ENCODE measurements at places on chromosomes 16 and 17. TPM values are rescaled to one million over a fixed set of nuclear protein-coding genes. Genes with fewer than 3 reads are reported as not detected.
A peak's percentile ranks its signal among the peaks of the same experiment; 100 is the strongest.

The GNAO1 gene
- total RNA-seq = 1.8 TPM

The C1QTNF1 gene
- not detected for total RNA-seq

The OR2C1 gene
- total RNA-seq = not detected

The KCNJ16 gene
- not detected for total RNA-seq

The PSME3IP1 gene
- total RNA-seq = 112 TPM

The DRC3 gene
- not detected for total RNA-seq

The ALG1 gene
- 18.7 TPM for total RNA-seq

The TPPP3 gene
- total RNA-seq = not detected

The SGSH gene
- 56.5 TPM for total RNA-seq

The PPY gene
- total RNA-seq = not detected

DNA sequence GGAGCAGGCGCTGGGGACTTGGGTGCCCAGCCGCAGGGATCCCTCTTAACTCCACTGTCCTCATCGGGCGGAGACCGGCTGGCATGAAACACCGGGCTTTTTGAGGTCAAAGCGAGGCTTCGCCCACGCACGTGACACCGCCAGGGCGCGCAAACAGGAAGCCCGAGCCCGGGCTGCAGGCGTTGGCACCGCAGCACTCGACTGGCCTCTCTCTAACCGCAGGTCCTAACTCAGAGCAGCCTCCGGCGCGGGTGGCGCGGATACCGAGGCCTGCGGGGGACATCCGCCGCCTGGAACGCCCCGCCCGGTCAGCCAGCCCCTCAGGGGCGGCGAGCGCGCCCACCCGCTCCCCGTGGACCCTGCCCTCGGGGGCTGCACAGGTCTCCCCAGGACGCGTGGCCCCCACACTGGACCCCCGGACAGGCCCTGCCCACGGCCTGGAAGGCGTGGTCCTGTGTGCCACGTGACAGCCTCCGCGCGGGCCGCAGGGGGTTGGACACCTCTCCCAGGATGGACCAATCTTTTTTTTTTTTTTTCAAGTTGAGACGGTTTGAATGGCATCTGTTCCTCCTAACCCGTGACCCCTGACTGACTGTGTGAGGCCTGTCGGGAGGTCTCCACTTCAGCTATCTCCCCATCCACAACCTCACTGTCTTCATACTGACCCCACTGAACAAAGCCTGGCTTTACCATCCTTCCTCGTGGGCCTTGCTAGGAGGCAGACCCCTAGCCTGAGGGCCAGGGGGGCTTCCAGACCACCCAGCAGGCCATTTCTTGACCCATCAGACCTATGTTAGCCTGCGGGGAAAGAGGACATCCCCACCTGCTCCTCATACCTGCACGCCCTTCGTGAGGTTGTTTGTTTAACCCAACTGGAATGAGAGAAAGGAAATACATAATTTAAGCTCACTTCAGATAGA, 8.4 kb upstream of the SLC47A2 start:
- peaks cover 7% of the 10 kb centered on the region for H3K27me3 ChIP-seq
- no peaks in the 10 kb centered on the region for H3K36me3 ChIP-seq
- peak; percentile 57 for DNase-seq
- peak overlapping the region; percentile 13 for H3K4me3 ChIP-seq
- peaks cover 12% of the 10 kb centered on the region for H3K4me1 ChIP-seq

DNA sequence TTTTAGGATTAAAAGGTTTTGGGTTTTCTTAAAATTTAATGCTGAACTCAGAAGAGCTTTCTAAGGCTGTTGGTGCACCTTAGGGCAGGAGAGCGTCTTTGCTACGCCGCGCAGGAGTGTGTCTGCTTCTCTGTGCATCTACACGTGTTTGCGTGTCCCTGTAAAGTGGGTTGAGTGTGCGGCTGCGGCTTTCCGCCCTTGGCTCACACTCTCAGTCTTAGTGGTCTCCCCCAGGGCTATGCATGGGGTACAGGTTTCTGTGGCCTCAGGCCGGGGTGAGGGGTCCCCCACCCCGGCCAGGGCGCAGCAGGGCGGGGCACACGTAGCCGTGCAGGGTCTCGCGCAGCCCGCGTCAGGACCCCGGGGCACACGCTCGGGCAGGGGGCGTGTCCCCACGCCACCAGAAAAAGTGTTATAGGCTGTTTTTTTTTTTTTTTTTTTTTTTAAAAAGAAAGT, 727 bp upstream of the TENT4B start:
- peaks cover 17% of the 10 kb centered on the region for H3K36me3 ChIP-seq
- no peaks in the 10 kb centered on the region for H3K27me3 ChIP-seq
- peak overlapping the region; percentile 78 for H3K27ac ChIP-seq

- H3K27me3 ChIP-seq = no peaks in the 10 kb centered on the region
- H3K4me1 ChIP-seq = no peaks in the 10 kb centered on the region
- no peak for DNase-seq
- no peak overlapping the region for H3K27ac ChIP-seq
These were observed 5.8 kb upstream of the CIAO3 start for GRCh38 chr16:746637-747036.

GRCh38 chr17:78779850-78780249, 2.2 kb downstream of the CYTH1 start:
- peak; percentile 83 for DNase-seq
- H3K27me3 ChIP-seq = no peaks in the 10 kb centered on the region
- peak overlapping the region; percentile 85 for H3K4me3 ChIP-seq
- H3K27ac ChIP-seq = peak overlapping the region; percentile 98

DNA sequence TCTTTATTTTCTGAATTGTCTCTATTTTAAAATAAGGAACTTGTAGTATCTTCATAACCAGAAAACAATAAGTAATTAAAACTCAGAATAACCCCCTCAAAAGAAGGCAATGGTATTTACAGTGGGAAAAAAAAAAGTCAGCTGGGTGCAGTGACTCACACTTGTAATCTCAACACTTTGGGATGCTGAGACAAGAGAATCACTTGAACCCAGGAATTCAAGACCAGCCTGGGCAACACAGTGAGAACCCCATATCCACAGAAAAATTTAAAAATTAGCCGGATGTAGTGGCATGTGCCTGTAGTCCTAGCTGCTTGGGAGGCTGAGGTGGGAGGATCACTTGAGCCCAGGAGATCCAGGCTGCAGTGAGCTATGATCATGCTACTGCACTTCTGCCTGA, 33.5 kb downstream of the ADAM11 start:
- no peak for DNase-seq
- H3K27me3 ChIP-seq = peaks cover 4% of the 10 kb centered on the region
- H3K36me3 ChIP-seq = no peaks in the 10 kb centered on the region
- peaks cover 4% of the 10 kb centered on the region for H3K4me1 ChIP-seq

DNA sequence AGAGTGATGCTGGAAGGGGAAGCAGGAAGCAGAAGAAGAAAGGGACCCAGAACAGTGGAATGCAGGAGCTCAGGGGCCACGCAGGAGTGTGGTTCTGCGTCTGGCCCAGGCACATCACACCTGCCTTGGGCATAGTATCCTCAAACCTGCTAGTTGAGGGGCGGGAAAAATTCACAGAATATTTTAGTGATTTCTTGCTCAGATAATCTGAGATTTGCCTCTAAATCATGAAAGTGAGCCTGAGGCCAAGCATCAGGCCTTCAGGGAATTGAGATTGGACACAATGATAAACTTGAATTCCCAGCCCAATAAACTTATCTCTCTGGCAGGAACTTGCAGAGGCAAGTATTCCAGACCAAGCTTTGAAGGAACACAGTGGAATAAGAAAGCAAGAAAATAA, 48.5 kb upstream of the CCL2 start:
- peaks cover 8% of the 10 kb centered on the region for H3K36me3 ChIP-seq
- no peak overlapping the region for H3K4me3 ChIP-seq
- peaks cover 46% of the 10 kb centered on the region for H3K27me3 ChIP-seq

- H3K36me3 ChIP-seq = no peaks in the 10 kb centered on the region
- no peak overlapping the region for H3K4me3 ChIP-seq
- H3K27me3 ChIP-seq = peaks cover 16% of the 10 kb centered on the region
These were observed 126.1 kb upstream of the NUDT7 start for GRCh38 chr16:77596261-77596660.

DNA sequence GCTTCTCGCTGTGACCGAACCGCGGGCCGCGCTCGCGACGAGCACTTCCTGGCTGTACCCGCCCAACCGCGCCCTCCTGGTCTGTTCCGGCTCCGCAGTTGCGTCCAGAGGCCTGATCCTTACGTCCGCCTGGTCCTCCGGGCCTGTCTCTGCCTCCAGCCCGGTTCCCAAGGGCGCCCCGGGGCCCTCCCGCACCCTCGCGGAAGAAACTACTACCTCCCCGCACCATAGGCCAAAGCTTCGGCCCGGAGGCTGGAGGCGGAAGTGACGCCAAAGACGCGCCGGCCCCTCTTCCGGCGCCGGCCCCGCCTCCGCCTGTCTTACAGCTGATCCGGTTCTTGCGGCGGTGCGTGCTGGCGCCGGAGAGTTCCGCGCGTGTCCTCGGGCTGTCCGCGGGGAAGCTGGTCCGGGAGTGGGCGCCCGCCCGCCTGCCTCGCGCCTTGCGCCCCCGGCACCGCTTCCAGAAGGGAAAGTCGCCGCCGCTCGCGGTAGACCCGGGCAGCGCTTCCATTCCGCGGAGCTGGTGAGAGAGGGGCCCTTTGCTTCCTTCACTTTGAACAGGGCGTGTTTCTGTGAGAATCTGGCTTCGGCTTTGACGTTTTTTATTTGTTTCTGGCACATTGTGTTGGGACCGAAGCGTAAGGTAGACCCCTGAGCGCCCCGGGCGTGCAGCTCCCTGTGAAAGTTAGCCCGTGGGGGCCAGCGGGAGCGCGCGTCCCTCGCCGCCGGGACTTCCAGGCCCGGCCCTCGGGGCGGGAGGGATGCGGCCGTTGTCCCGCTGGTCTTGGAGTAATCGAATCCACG, at the start of gene ZNF778:
ZNF778 (plus strand) TSS at position 316 of the 804 bp plus-strand sequence. CDS start 3,425 bp downstream, outside the sequence.
- H3K4me1 ChIP-seq = peaks cover 24% of the 10 kb centered on the region
- peaks cover 12% of the 10 kb centered on the region for H3K36me3 ChIP-seq
- peak within 1 kb of the TSS; percentile 75 for H3K27ac ChIP-seq
- H3K4me3 ChIP-seq = peak within 1 kb of the TSS; percentile 89
- peak; percentile 85 for DNase-seq

- H3K27ac ChIP-seq = no peak overlapping the region
- peaks cover 29% of the 10 kb centered on the region for H3K36me3 ChIP-seq
- H3K27me3 ChIP-seq = no peaks in the 10 kb centered on the region
- H3K4me3 ChIP-seq = no peak overlapping the region
These were observed 31.6 kb downstream of the PHKB start for GRCh38 chr16:47492428-47493377.

DNA sequence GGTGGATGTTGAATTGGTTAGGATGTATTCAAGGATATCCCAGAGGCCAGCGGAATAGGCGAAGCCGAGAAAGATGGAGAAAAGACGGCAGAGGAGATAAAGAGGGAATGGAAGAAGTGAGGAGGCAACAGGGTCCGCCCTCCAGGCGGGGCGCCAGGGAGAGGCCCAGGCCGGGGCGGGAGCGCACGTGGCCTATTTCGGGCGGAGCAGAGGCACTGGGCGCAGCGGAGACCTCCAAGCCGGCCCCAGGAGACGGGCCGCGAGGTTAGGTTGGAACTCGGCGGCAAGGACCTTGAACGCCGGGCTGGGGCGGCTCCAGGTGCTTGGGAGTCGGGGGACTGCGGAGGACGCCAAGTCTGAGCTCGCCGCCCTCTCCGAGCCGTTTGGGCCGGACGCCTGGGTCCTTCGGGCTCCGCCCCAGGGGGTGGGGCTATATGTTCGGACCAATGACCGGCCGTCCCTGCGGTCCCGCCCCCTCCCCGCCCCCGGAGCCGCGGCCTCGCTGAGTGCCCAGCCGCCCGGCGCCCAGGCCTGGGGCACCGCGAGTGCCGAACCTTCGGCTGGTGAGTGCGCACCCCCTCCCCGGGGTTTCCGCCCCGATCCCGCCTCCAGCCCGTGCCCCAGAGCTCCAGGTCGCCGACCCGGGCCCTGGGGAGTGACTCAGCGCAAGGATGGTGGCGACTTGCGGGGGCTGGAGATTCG, at the start of gene ZNF771:
ZNF771 (plus strand) TSS at position 505 of the 702 bp plus-strand sequence. CDS start 448 bp downstream, outside the sequence.
- peak; percentile 92 for DNase-seq
- H3K36me3 ChIP-seq = peaks cover 8% of the 10 kb centered on the region
- H3K27ac ChIP-seq = peak within 1 kb of the TSS; percentile 79
- H3K4me1 ChIP-seq = peaks cover 37% of the 10 kb centered on the region

DNA sequence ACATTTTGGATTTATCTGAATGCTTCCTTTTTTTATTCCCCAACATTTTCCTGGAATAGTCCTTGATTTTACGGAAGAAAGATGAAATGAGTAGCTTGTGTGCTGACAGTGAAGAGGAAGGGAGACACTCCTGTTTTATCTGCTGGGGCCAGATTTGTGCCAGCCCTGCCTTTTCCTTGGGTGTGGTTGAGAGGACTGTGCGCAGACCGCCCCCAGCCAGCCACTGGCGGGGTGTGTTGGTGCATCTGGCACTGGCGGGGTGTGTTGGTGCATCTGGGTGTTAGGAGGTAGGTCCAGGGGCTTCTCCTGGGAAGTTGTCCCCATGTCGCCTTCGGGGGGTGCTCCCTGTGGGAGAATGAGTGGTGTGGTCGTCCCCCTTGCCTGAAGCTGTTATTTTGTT, 39.5 kb downstream of the RAP1GAP2 start:
- no peak overlapping the region for H3K4me3 ChIP-seq
- H3K4me1 ChIP-seq = peaks cover 24% of the 10 kb centered on the region
- no peak for DNase-seq
- H3K27me3 ChIP-seq = peaks cover 2% of the 10 kb centered on the region
- H3K36me3 ChIP-seq = peaks cover 17% of the 10 kb centered on the region
- no peak overlapping the region for H3K27ac ChIP-seq

DNA sequence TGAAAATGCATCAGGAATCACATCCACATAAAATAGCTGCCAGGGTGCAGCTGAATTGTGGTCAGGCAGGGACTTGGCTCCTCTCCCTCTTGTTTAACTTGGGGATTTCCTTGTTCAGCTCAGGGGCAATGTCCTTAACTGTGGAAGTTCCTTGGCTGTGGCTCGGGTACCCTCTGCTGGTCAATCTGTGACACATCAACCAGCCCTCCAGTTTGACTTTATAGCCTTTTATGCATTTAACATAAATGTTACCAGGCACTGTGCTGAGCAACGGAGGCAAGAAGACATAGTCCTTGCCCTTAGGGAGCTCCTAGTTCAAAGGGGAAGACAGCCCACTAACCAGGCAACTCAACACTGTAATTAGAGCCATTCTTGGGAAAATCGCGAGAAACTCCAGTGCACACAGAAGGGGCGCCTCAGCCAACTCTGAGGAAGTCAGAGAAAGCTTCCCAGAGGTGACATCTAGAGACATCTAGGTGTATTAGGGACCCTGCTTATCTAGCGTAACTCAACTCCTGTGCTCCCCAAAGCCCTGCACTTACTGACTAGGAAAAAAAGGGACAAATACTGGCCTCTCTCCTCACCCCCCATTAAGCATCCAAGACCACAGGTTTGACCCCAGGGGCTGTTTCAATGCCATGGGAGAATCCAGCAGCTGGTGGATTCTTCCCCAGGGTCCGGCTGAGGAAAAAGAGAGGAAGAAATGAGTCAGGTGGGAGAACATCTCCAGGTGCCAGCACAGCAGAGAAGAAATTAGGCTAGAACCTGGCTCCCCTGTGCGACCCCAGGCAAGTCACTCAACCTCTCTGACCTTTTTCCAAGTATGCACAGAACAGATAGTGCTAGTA, 17.3 kb upstream of the EEF2K start:
- H3K4me1 ChIP-seq = peaks cover 38% of the 10 kb centered on the region
- H3K4me3 ChIP-seq = peak overlapping the region; percentile 87

- H3K27ac ChIP-seq = no peak overlapping the region
- DNase-seq = no peak
- peaks cover 13% of the 10 kb centered on the region for H3K4me1 ChIP-seq
- H3K4me3 ChIP-seq = no peak overlapping the region
- H3K27me3 ChIP-seq = no peaks in the 10 kb centered on the region
- H3K36me3 ChIP-seq = peaks cover 12% of the 10 kb centered on the region
These were observed 74.6 kb upstream of the ZNF750 start for GRCh38 chr17:82914375-82914774.

Data from activated CD4-positive, alpha-beta memory T cell treated with anti-CD3 and anti-CD28 coated beads, Interleukin-2, amount 10 ng/mL, durations not matched to agents 7 days and 5 days (primary cell).